ENCODE measurements at places on chromosomes 1 and 21.

DNA sequence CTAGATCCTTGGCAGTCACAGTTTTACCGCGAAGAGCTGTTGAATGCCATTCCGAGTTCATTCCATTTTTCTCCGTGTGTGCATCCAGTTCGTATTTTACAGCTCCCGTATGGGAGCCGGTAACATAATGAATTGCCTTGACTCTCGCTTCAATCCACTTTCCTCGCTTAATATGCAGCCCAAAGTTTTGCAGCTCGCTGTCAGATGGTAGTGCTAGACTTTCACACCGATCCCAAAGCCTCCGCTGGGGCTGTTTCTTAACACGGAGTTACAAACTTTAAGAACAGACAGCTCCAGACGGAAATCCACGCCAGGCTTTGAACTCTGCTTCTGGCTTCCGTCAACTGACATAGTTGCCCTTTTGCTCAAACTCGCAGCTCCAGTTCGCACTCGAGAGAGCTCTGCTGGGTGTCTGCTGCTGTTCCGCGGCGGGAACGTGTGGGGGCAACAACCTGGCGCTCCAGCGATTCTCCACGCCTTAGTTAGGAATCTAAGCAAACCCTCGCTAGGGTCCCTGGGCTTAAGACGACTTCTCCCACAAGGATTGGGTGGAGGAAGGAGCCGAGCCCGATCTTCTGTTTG lies 3.5 kb upstream of the ARID1A start:
- DNase-seq = peak; percentile 85

DNA sequence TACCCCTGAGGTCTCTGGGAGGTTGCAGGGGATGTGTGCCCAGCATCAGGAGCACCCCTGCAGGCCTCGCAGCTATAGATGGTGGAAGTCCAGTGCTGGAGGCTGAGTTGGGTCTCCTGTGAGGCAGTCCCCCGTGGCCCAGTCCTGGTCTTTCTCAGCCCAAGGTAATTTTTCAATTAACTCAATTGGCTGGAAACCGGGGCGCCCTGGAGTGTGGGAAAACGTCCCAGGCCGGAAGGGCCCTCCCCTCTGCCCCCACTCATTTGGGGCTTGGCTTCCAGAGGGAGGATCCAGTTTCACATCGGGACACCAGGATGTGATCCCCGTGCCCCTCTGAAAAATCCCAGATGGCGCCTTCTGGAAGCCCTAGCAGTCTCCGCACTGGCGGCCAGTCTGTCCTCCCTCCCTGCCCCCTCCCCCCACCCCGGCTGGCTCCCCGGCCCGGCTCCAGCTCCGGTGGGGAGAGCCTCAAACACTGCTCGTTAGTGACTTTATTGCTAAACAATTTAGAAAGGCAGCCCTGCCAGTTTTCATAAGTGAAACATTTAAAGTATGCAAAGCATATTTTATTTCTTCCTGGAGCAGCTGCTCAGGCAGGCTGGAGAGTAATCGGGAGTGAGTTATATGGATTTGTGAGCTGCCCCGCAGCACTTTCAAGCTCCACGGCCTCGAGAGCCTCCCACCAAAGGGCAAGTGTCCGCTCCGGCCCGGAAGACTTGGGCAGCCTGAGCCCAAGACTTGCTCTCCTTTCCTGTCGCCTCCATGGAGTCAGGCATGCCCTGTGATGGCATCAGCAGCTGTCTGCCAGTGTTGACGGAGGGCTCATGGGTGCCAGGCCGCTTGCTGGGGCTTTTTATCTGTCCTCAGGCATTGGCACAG lies 208.2 kb upstream of the TMEM51 start:
- no peak for DNase-seq

- no peak for DNase-seq
These were observed 18.8 kb upstream of the BACE2 start for GRCh38 chr21:41149199-41149598.

DNA sequence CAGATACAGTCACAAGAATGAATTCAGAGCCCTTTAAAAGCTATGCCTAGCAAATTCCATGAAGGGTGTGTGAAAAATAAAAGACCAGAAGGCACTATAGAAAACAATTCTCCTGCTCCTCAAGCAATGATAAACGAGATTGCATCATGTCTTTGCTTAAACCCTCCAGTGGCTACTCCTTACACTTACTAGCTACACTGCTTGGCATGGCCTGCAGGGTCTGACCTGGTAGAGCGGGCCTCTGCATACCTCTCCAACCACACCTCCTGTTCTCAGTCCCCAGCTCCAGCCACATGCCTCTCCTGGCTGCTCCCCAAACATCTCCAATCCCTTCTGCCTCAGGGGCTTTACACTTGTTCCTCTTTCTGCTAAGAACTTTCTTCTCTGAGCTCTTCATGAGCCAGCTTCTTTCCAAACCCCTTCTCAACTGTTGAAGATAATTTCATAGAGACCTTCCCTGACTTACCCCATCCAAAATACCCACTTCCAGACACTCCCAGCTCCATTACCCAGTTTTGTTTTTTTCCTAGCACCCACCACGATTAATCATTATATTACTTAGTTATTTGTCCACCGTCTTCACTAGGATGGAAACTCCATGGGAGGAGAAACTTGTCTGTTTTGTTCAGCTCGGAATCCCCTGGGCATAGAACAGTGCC lies 11.2 kb upstream of the CREG1 start:
- DNase-seq = no peak

DNA sequence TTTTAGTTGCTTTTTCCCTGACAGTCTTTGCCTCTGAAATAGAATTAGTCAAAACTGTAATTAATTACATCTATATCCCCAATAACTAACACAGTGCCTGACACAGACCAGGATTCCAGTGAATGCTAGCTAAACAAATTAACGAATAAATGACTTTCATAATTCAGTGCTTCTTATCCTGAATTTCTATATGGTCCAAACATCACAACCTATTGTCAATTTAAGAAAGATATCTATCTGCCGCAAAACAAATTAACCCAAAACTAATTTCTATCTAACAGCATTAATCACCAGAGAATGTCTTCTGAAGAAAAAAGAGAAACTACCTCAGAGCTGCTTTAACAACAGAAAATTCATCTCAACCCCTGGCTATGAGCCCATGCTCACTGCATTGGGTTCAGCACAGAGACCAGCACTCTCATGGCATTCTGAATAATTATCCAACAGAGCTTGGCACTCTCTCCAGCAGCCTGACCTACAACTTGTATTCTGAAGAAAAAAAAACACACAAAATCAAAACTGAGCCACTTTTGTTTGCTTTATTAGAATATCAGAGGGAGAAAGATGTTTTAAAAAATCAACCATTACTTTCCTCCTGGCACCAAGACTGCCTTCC lies 547.3 kb upstream of the BEND5 start:
- no peak for DNase-seq

- DNase-seq = no peak
These were observed 7.7 kb upstream of the NPHP4 start for GRCh38 chr1:5999711-6000443.

DNA sequence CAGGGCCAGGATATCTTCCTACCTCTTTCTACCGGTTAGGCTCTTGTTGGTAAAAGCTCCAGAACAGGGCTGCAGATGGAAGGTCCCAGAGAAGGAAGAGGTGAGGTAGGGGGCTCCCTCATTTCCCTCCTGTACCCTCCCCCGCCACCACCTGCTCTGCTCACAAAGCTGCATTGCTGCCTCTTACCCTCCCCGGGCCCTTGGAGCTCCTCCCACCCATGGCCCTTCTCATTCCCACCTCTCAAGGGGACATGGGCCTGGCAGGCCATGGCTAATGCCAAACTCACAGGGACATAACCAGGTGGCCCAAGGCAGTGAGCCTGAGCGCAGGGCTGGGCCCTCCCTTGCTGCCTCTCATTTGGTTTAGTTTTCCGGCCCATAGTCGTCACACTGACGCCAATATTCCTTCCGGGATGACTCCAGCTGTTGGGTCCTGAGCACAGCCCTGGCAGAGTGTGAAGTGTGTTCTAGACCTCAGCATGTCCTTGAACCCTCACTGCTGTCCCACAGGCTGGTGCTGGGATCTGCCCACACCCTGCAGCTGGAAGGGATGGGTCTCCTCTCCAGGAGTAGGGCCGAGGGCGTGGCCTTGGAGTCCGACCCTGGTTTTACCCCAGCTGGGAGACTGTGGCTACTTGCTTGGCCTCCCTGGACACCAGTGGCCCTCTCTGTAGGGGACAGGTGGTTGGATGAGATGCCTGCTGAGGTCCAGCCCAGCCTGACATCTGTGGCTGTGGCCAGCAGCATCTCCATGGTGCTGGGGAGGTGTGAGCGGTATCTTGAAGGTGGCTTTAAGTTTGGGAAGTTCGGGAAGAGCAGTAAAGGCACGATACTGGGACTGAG lies 104.6 kb downstream of the ARHGEF10L start:
- DNase-seq = no peak

DNA sequence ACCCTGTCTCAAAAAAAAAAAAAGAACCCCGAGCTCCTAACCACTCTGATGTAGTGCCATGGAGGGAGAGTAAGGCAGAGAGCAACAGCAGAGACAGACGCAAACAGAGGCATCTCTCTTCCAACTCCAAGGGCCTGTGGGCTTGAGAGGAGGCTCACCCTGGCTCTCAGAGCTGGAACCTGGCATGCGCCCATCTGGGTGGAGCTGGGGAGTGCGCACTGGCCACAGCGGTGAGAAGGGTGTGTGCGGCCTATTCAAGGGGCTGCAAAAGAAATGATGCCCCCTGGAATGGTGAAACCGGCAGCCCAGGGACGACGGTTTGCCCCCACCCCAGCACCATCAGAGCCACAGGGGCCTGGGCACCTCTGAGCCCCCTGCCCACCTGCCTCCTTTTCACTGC lies 17.6 kb downstream of the COL8A2 start:
- no peak for DNase-seq

- no peak for DNase-seq
These were observed 656.7 kb downstream of the AJAP1 start for GRCh38 chr1:5311147-5311546.

- no peak for DNase-seq
These were observed 4.5 kb downstream of the LCE2D start for GRCh38 chr1:152667648-152668047.

DNA sequence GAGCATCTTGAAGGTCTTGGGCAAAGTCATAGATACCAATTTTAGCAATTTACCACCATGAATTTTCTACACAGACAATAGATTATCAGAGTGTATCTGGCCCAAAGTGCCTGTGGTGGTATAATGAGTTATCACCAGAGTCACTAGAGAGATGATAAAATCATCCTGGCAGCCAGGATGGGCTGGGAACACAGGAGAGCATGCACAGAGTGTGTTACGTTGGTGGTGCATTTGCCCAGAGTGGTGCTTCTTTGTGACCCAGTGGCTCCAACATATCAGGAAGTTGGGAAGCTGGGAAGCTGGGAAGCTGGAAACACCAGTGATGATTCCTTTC lies 236.7 kb upstream of the PROX1 start:
- DNase-seq = no peak

DNA sequence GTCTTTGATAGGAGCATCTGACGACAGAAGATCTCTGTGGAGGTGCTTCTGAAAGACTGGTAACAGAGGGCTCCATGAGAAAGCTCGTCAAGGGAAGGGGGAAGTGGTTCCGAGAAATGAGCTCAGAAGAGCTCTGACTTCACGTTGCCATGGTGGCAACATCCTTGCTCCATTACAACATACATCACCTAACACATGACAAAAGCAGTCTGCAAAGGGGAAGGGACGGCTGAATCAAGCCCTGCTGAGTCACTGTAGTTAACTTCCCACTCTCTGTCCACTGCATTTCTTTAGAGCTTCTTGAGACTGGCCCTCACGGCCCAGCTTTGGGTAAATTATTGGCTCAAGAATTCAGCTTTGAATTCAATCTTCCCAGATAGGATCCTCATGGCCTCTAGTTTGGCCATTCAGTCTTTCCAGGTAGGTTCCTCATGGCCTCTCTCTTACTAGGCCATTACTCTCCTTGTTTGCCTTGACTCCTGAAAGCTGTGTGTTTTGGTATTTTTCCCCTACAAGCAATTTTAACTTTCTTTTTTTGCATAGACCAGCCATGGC lies 88.0 kb upstream of the ZNF648 start:
- DNase-seq = no peak

DNA sequence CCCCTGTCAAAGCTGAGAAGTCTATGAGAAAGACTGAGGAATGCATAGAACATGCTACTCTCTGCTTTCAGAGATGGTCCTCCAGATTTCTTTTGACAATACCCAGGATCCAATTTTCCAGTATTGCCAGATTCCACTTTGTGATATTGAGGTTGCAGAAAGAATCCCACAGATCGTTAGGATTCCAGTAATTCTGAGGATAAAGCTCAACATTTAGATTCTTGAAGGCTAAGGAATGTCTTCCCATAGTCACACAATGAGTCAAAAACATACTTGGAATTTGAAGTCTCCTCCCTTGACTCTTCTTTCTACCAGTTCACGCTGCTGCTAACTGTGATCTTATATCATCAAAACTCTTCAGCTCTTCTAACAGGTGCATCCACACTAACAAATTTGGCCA lies 57.1 kb downstream of the TNFSF18 start:
- no peak for DNase-seq

DNA sequence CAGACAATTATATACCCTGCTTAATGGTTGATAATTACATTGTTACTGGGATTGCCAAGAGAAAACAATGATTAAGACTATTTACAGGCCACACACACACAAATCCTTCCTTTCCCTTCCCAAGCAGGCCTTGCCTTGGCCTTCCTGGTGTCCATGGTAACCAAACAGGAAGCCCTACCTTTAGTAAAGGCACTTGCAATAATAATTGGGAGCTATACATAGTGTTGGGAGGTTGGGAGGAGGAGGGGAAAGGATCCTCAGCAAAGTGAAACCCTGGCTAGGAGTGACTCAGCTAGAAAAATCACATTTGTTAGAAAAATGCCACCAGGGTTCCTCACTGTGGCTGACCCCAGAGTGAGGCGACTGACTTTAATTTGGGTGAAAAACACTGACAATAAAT lies 122.3 kb upstream of the ADAR start:
- peak; percentile 59 for DNase-seq

DNA sequence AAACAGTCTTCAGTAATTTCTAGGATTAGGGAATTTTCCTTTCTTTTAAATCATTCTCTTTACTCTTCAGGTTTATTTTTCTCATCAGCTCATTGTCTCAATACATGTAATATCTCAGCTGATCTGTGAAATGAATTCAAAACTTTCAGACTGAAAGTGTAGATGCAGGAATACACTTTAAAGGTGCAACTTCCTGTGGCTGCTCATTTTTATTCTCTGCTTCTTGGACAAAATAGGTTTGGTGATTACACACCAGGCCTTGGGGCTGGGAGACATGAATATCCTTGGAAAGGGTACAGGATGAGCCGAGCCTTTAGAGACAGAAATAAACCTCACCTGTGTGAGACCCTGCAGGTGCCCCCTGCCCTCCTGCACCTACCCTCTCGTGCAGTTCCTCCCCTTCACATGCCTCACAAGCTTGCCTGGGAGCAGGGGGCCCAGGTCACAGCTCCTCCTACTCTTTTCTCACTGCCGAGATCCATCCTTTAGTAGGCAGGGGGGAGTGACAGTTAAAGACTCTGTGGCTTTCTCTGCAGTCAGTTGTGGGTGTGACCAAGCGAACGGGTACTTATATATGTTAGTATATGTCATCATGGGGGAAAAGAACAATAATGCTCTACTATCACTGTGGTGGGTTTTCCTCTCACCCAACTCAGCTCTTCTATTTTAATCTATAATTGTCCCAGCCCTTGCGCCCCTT lies 23.6 kb downstream of the XCL2 start:
- no peak for DNase-seq

- DNase-seq = peak; percentile 56
These were observed at the start of gene CCDC181 for GRCh38 chr1:169427081-169427641. Gene CCDC181 (minus strand): TSS chr1:169427474. CDS start chr1:169424927, 2,547 bp downstream.

GRCh38 chr1:48937732-48938131 lies 161.0 kb upstream of the BEND5 start:
- DNase-seq = no peak

Measured in NCI-H1436 treated with DMSO at 0.1 percent for 48 hours (cell line).